Amniotic stem cell (primary cell): ENCODE measurements at places on chromosomes 5 and 9.

DNA sequence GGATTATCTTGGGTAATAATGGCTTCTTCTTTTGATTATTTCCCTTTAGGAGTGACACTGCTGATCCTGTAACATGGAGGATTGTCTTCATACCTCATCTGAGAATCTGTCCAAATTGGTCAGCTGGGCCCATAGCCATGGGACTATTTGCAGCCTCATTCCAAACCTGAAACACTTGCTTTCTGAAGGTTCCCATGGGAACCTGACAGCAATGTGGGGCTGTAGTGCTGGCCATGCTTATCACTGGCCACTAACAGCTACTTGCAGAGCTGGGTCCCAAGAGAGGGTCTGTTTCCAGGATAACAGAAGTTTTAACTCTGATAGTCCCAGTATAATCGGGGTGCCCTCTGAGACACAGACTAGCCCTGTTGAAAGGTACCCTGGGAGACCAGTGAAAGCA lies 87.4 kb downstream of the KIAA1958 start:
- no peak for DNase-seq

DNA sequence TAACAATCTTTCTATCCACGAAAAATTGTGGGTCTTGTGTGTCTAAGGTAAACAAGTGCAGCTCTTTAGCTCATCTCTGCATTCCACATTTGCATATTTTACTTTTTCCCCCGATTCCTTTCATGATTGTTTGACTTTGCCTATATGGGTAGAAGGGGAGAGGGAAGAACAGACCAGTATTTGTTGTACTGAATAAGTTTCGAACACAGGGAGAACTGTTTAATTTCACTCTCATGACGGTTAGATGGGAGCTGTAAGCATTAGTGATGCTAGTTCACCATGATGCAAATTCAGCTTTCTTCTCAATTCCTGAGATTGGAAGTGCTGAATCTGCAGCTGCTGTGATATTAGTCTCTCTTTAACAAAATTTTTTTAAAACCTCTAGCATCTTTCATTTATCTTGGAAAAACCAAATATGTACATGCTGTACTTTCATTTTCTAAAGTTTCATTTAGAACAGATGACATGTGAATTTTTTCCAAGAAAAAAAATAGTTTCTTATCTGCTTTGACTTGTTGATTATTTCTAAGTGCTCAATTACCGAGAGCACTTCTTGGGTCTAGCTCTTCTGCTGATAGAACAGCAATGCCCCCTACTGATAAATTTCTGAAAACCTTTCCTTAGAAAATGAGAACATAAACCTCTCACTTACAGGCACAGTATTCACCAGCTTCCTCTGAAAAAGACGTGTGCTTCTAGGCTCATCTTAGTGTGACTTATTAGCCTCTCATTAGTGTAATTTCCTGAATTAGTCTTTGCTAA lies 149.5 kb downstream of the BAAT start:
- DNase-seq, result no peak

DNA sequence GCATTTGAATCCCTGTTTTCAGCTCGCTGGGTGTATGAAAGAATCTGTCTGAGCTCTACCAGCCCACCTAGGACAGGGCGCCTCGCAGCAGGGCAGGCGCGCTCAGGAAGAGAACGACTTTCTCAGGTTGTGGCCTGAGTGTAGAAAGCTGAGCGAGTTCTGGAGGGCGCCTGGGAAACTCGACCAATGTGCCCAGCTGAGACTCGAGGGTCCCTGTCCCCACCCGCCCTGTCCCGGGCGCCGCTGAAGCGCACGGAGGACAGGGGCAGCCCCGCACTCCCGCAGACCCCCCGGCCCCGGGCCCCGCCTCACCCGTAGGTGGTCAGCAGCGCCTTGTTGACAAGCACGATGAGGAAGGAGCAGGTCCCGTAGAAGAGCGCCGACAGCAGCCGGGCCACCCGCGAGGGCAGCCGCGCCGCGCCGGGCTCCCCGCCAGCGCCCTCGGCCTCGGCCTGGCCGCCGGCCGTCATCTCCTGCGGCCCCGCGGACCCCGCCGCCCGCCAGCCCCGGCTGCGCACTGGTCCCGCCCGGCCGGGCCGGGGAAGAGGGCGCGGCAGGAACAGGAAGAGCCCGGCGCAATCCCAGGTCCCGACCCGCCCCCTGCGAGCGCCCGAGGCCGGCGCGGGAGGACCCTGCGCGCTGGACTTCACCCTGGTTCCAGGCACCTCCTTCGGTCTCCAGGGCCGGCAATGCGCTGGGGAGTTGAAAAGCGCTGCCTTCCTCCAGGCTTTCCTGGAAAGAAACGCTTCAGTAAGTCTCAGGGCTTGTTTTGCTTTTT lies at the start of gene SLC35D2:
SLC35D2 (minus strand) TSS at position 547 of the 778 bp plus-strand sequence; CDS start at position 470, 77 bp downstream.
- DNase-seq, result no peak

- no peak for DNase-seq
Observed at GRCh38 chr9:99025616-99026270, 79.2 kb upstream of the TGFBR1 start.

DNA sequence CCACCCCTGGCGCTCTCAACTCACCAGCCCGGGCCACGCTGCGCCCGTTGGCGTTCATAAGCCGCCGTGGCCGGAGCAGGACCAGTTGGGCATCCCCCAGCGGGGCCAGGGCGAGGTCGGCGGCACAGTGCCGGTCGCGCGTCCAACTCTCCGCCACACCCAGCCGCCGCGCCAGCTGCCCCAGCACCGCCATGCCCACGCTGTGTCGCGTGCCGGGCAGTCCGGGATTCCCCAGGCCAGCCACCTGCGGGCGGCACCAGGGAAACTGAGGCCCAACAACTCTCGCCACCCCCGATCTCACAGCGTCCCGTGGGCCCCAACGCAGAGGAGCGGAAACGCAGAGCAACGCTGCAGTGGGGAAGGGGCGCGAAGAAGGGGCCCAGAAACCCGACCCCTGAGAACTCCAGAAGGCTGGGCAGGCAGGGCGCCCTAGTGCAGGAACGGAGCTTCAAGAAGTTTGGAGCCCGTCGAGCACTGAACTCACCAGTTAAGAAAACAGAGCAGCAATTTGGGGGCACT lies 453 bp downstream of the PTRH1 start:
- DNase-seq, result no peak

GRCh38 chr9:97109194-97109811 lies 70.4 kb upstream of the CTSV start:
- DNase-seq, result no peak

DNA sequence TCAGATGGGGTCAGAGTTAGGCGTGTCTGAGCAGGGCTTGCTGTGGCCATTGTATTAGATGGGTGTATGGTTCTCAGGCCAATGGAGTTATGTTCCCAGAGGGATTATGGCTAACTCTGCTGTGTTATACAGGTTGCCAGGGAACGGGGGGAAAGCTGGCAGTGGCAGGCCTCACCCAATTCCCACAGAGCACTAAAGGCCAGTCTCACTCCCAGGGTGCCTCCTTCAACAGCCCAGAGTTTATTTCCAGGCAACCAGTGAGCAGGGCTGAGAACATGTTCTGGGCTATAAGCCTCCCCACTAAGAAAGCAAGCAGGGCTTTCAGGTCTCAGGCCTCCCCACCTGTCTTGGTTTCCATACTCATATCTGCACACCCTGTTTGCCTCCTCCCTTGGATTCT lies 597.9 kb downstream of the ZNF608 start:
- no peak for DNase-seq

GRCh38 chr9:122463828-122464632 lies 13.7 kb downstream of the OR1J1 start:
- DNase-seq, result no peak

DNA sequence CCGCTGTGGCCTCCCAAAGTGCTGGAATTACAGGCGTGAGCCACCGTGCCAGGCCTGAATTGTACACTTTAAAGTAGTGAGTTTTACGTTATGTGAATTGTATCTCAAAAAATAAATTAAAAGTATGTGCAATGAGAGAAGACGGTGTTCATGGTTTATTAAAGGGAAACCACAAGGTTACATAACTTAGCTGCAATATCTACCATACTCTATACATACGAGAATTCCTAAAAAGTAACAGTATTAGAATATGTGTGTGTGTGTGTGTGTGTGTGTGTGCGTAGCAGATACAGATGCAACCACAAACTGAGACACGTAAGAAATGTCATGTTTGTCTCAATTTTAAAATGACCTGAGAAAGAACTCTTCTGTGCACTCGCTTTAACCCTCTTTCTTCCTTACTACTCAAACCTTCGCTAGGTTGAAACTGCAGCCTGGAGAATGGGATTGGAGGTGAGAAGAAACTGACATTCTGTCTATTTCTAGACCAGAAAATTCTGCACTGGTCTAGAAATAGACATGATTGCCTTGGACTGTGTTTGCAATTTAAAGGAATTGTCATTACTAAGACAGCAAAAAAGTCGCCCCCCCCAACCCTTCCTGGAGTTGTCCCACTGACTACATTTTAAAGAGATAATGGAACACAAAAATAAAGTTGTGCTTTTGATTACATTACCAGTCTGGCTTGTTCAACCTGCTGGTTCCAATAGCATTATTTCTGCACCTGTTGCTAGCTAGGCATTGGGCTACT lies 167.0 kb downstream of the RGS3 start:
- no peak for DNase-seq

GRCh38 chr5:176820937-176821336 lies 10.6 kb downstream of the UNC5A start:
- no peak for DNase-seq
